ENCODE measurements at places on chromosomes 5 and 9.

DNA sequence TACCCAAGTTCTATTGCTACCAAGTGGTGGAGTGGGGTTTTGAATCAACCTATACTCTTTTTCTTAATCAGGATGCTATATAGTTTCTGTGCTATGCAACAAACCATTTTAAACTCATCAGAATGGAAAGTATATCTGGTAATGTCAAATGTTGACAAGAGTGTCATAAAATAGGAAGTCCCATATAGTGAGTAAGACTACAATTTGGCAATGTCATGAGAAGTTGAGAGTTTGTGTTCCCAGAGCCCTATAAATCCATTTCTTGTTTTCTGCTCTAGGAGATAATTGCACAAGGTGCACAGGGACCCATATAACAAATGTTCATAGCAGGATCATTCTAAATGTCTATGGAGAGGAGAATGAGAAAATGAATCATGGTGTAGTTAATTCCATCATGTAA is 109.8 kb upstream of the TXNDC8 start:
- no peak for DNase-seq

- DNase-seq, result no peak
Observed at GRCh38 chr5:164651546-164652275, 1146.3 kb downstream of the MAT2B start.

- DNase-seq, result no peak
Observed at GRCh38 chr9:88041447-88041846, 67.1 kb upstream of the CDK20 start.

DNA sequence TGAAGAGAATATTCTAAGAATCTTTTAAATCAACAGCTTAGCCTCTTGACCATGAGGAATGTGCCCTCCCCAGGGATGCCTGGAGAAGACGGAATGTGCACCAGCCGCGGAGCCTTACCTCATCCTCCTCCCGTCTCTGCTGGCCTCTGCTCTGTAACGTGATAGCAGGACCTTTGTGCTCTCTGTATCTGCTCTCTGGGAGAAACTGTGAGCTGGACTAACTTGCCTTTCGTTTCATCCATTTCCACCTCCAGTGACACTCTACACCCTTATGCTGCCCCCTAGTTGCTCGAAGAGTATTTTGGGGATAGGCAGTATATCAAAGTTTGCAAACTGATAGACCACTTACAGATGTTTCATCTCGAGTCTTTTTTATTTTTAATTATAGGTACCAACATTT is 141.4 kb downstream of the NPR3 start:
- peak; percentile 48 for DNase-seq

- no peak for DNase-seq
Observed at GRCh38 chr9:2138646-2139045, 123.5 kb downstream of the SMARCA2 start.

GRCh38 chr9:112754578-112754977 is 4.0 kb downstream of the SNX30 start:
- DNase-seq, result no peak

- no peak for DNase-seq
Observed at GRCh38 chr9:120524863-120525262, 55.1 kb downstream of the CDK5RAP2 start.

DNA sequence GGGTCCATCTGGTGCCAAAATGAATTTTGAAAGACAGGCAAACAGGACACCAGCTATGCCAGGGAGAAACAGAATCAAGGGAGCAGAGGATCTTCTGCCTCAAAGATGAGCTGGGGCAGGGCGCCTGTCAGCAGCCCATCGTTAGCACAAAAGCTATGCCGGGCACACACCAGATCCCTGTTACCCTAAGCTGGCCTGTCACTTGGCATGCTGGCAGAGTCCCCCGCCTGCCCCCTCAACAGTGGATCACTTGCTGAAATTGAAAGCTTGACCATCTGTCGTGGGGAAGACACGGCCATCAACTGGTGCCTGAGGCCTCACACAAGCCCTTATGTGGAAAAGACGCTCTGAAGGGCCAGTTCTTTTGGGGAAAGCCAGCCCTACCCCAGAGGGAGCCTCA is 256.4 kb downstream of the EBF1 start:
- no peak for DNase-seq

GRCh38 chr5:176722757-176723156 is 75.5 kb downstream of the TSPAN17 start:
- DNase-seq, result no peak

DNA sequence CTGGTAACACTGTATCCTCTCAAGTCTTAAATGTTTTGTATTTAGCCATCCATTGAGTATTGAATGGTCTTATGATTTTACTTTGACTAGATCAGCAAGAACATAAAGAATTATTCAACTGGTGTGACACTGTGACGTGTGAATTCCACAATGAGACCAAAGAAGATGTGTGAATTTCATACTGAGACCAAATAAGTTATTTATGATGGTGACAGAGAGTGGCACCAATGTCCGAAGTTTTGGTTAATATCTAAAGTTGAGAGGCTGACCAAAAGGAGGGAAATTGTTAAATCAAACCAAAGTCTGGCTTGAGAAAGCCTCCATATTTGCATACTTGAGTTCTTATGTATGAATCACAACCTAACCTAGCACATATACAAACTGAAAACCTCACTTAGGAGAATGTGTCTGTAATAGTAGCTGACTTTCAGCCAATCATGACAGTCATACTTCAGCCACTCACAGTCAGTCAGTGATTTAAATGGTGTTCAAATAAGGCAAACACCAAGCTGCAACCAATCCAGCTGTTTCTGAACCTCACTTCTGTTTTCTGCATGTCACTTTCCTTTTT is 31.5 kb upstream of the FAM170A start:
- DNase-seq, result no peak

DNA sequence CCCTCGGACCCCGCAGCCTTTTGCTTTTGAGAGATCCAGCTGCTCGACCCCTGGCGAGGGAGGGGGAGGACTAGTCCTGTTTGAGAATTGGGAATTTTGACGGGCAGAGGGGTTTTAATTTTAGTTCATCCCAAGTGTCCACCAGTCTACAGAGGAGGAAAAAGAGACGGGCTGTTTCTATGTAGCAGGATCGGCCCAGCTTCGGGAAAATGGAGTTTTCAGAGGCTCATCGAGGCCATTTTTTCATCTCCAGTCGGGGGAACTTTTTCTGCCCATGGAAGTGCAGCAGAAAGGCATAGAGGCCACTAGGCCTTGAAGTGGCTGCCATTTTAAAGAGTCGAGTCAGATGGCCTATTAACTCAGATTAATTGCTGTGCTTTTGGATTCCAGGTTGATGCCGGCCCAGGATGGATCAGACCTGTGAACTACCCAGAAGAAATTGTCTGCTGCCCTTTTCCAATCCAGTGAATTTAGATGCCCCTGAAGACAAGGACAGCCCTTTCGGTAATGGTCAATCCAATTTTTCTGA is 1.2 kb downstream of the NSD1 start:
- DNase-seq, result no peak

DNA sequence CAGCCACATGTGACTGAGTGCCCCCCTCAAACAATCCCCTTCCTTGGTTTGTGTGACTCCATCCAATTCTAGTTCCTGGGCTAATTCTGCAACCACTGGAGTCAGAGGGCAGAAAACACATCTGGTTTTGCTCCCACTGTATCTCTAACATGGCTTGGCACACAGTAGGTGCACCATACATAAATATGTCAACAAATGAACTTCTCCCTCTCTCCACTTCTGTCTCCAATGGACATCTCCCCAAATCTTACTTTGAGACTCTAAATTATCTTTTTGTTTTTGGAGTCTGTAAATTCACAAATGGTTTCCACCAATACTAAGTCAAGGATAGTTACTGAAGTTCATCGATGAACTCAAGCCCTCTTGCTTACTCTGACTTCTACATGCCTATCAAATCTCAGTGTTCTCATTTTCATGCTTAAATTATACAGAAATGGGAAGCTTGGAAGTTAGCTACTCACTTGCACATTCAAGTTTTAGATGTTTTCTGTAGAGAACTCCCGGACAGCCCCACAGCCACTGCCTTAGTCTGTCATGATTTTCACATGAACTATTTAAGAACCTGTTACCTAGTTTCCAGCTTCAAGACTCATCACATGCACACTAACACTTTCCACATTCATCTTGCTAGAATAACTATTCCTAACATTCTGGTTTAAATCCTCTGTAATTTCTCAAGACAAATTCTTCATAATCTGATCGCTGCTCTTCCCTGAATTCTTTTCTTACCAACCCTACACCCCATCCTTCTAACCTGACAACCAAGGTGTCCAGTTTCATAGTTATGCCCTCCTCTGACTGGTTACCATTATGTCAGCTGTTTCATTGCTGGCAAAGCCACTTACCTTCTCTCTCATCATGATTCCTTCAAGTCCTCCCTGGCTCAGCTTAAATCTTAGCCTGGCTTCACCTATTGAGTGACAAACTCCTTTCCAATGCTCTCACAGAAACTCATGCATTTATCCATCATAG is 6.0 kb downstream of the RPL37 start:
- no peak for DNase-seq

GRCh38 chr5:134550271-134551214 is 25.1 kb downstream of the JADE2 start:
- no peak for DNase-seq

DNA sequence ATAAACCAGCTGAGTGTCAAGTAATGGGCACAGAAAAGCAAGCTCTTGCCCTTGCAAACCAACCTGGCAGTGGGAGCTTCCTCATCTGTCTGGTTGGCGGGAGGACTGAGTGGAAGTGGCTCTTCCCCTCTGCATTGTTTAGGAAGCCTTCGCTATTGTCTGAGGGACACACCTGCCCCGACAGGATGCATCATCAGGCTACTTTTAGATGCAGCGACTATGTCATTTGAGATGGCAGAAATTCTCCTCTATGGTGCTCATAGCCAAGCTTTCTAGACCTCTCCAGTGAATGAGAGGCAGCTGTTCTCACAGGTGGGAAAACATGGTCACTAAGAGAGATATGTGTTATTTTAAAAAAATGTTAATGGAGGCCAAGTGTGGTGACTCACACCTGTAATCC is 104.0 kb downstream of the DOCK8 start:
- no peak for DNase-seq

DNA sequence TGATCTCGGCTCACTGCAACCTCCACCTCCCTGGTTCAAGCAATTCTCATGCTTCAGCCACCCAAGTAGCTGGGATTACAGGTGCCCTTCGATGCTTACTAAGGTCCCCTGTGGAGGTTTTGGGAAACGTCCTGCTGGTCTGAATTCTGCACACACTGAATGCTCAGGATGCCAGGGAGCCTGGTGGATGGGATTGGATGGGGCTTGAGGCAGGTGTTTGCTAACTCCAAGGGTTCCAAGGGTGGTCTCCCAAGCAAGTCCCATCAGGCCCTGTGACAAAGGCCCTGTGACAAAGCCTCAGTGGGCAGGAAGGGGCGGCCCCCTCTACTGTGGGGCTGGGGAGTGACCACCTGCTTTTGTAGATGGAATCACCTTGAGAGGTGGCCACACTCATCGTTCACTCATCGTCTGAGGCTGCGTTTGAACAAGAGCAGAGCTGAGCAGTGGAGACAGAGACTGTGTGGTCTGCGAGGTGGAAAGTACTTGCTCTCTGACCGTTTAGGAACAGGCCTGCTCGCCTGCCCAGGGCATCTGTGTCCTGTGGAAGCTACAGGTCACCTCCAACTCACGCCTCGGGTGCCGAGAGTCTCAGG is 40.2 kb downstream of the MRPL36 start:
- no peak for DNase-seq

GRCh38 chr5:89255845-89256463 is 373.0 kb upstream of the MEF2C start:
- no peak for DNase-seq

- DNase-seq, result no peak
Observed at GRCh38 chr5:67182301-67182790, 14.3 kb downstream of the CD180 start.

DNA sequence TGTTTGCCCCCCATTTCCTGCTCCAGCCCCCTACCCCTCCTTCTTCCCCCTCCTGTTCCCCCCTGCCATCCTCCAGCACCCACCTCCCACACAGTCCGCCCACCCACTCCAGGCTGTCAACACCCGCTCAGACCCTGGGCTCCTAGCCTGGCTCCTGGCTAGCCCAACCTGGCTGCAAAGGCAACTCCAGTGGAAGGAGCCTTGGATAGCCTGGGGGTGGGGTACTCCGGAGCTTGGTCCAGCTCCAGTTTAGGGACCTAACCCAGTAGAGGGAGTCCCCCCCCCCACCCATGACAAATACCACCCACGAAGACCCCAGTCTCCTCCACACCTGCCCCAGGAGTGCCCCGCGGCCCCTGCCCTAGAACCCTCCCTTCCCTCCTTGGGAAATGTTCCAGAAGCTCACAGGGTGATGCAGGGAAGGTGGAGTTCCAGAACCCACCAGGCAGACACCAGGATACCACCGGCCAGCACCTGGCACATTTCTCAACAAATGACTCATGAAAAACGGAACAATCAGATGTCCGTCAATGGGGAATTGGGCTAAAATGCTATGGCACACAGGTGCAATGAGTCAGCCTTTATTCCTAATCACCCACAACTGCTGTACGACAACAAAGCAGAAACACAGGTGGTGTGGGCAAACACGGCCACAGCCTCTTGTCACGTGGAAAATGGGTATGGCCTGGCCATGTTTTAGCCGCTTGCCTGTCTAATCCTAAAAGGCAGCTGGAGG is 901 bp upstream of the SLC12A7 start:
- no peak for DNase-seq

GRCh38 chr9:16341177-16341576 is 529.3 kb downstream of the BNC2 start:
- peak; percentile 25 for DNase-seq

- DNase-seq, result no peak
Observed at GRCh38 chr5:56155992-56156584, 77.0 kb downstream of the ANKRD55 start.

- DNase-seq, result no peak
Observed at GRCh38 chr5:57186194-57186593, 12.3 kb downstream of the GPBP1 start.

DNA sequence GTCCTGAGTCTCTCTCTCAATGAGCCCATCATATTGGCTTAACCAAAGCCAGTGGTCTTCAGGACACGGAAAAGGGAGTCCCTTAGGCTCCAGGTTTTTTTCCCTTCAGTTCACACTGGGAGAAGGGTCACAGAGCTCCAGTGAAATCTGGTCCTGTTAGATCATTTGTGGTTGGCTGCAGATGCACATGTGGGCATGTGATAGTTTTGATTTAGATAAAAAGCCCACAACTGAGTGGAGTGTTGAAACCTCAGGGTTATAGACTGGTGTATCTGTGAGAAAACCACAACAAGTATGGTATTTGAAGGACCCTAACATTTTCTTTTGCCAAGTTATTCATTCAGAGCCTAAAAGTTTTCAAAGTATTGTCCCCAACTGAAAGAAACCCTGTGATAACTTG is 46.7 kb downstream of the PRLR start:
- no peak for DNase-seq

GRCh38 chr5:1184481-1184880 is 16.9 kb upstream of the SLC6A19 start:
- no peak for DNase-seq

DNA sequence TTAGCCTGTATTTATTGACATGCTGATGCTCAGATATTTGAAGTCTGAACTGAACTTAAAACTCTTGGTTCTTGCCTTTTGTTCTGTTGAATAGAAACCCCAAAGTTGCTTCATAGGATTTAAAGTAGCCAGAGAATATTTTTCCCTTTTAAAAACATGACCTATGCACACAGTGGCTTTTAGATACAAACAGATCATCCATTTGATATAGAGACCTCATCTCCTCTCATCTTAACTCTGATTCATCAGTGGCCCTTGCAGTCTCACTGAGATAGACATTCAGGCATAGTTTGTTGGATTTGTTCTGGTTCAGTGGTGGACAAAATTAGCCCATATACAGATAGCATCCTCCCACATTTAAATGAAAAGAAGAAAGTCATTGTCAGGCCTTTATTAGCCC is 43.5 kb upstream of the PJA2 start:
- DNase-seq, result no peak

GRCh38 chr9:3863686-3864085 is 337.9 kb upstream of the RFX3 start:
- no peak for DNase-seq

- no peak for DNase-seq
Observed at GRCh38 chr5:64958757-64959391, 190.1 kb downstream of the CWC27 start.
